Stimulated activated CD8-positive, alpha-beta memory T cell treated with anti-CD3 and anti-CD28 coated beads, Interleukin-12 subunit alpha, Interleukin-12 subunit beta, amount 100 ng/mL, for 1 hour (primary cell): ENCODE measurements at places on chromosomes 3 and 15.
A peak's percentile ranks its signal among the peaks of the same experiment; 100 is the strongest.

- DNase-seq = no peak
These were observed 225.9 kb upstream of the C2CD4B start for GRCh38 chr15:62390791-62391640.

DNA sequence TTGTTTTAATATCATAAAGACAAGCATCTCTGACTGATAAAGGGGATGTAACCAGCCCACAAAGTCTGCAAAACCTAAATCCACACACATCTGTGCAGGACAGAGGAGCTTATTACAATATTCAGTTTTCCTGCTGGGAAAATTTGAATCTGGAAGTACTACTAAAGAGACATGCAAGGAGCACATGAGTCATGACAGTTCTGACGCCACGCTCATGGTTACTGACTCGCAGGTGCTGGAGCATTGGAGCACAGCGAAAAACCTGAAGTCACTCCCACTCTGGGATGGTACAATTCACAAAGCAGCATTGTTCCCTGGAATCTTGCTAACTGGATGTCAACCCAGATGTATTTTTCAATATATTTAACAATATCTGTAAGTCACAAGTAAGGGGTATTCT is 7.6 kb upstream of the ISL2 start:
- no peak for DNase-seq

DNA sequence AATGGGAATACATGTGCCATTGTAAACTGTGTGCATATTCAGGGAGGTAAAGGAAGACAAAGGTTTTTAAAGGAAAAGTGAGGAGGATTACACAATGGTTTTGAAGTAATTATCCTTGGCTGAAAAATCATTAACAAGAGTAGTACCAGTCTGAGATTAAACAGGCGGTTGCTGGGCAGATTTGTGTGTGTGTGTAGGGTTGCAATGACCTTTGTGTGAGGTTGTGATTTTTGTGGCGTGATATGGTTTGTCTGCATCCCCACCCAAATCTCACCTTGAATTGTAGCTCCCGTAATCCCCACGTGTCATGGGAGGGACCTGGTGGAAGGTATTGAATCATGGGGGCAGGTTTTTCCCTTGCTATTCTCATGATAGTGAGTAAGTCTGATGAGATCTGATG is 7.0 kb downstream of the DLEC1 start:
- DNase-seq = no peak

GRCh38 chr3:63673111-63673510 is 20.6 kb downstream of the SNTN start:
- DNase-seq = no peak

GRCh38 chr3:59698091-59698490 is 648.3 kb upstream of the CFAP20DC start:
- DNase-seq = no peak

- DNase-seq = peak; percentile 33
These were observed 9.6 kb upstream of the PSMD2 start for GRCh38 chr3:184289426-184289938.

GRCh38 chr15:90037961-90038631 is 37.0 kb downstream of the ZNF710 start:
- no peak for DNase-seq

GRCh38 chr3:5563537-5564277 is 376.2 kb downstream of the EDEM1 start:
- DNase-seq = no peak

- DNase-seq = no peak
These were observed 10.1 kb upstream of the WNT5A start for GRCh38 chr3:55497250-55497649.

DNA sequence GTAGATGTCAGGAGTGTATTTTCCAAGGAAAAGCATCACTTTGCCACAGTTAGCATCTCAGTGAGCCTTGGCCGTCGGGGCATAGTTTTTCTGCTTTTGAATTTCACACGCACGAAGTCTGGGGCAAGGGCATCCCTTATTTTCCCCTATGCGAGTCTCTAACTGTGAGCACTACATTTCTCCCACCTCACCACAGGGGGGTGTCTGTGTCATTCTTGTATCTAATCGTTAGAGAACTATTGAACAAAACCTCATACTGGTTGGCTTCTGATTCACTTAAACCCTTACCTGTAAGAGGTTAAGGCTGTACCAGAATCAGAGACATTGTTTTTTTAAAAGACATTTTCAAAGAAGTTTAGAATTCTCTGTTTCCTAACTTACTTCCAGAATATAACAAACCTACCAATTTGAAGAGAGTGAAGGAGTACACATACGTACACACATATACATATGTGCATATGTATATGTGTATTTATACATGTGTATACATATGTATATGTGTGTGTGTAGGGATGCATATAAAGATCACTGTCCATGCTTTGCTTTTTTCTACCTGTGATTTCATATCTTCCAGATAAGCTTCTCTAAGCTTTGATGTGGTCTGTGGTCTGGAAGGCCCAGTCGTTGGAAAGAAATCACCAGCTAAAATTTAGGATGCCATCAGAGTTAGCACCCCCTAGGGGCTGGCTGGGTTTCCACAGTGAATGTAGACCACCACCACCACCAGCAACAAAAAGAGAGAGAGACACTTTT is 49.4 kb downstream of the MYZAP start:
- no peak for DNase-seq

GRCh38 chr3:177516158-177517011 is 319.1 kb upstream of the TBL1XR1 start:
- DNase-seq = no peak

GRCh38 chr15:74847432-74847831 is 4.5 kb upstream of the ULK3 start:
- DNase-seq = no peak

GRCh38 chr3:171248426-171249111 is 211.6 kb downstream of the TNIK start:
- DNase-seq = no peak

- DNase-seq = no peak
These were observed 12.1 kb downstream of the TBC1D2B start for GRCh38 chr15:78065284-78065872.

DNA sequence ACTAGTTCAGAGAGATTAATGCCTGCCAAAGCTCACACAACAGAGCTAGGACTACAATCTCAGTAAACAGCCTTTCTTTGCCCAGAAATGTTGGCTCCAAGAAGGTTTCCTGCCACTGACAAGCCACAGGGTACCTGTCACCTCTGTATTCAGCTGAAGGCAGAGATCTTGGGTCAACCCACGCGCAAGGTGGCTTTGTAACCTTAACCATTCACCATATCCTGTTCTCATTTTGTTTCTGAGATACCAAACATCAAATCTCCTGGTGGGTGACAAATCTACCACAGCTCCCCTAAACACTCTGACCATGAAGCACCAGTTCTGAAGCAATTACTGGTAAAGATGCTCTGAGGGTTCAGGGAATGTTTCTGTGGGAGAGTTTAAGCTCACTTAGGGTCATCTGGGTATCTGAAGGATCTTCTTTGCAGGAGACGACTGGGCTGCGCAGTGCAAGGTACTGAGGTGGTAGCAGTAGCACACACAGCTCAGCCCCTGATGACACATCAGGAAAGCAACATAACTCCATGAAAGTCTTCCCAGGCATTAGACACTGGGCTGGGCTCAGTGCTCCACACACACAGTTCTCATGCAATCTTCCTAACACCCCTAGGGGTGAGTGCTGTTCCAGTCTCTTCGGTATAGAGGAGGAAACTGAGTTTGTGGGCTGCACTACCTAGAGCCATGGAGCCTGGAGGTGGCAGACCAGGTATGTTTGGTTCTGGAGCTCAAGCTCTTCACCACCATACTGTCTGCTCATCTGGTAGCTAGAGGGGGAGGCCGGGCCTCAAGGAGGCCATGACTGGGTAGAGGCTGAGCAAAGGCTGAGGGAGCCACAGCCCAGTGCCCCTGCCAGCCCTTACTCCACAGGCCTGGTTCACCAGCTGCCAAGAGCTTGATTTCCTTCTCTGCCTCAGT is 7.7 kb downstream of the CXCR6 start:
- DNase-seq = peak; percentile 26

DNA sequence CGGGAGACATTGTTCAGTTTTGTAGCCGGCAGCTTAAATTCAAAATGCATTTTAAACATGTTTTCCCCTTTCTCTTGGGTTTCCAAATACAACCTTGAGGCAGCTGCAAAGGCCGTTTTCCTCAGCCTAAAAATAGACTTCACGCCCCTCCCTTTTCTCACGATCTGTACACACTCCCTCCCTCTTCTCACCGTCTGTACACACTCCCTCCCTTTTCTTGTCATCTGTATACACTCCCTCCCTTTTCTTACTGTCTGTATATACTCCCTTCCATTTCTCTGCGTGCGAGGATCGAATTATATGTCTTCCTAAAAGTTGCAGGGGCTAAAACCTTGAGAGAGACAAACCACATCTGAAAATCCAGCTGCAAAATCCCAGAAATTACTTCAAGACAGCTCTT is 8.9 kb downstream of the MUC4 start:
- DNase-seq = no peak

- DNase-seq = no peak
These were observed 197.8 kb downstream of the TNIK start for GRCh38 chr3:171262431-171262830.

DNA sequence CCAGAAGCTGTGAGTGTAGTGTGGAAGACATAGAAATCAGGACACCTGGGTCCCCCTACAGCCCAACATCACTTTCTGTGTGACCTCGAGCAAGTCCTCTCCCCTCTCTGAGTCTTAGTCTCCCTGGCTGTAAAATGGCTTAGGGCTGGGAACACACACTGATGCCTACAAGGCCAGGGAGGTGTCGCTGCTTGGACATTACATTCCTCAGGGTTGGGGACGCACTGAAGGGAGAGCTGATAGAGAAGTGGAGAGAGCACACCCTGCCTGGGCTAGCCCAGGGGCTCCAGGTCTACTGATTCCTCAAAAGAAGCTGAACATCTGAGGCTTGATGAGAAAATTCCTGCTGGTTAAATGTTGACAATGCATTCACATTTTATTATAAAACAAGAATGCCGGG is 6.3 kb upstream of the ALAS1 start:
- no peak for DNase-seq

DNA sequence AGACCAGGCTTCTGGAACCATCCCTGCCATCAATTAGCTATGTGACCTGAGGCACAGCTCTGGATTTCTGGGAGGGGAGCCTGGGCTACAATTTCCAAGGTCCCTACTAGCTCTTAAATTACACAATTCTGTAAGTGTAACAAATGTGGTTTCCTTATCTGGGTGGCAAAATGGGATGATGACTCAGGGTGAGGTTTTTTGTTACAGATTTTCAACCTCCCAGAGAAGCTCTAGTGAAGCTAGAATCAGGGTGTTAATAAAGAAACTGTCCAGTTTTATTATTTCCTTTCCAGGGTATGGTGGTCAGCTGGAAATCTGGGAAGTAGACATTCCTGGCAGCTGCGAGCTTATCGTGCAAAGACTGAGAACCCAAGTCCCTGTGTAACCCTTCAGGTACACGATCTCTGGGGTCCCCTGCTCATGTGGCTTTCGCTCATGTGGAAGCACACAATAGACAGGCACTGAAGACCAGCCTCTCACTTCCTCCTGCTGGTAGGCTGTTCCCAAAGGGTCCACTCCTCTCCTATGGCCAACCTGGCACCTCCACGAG is 7.3 kb downstream of the RAB27A start:
- DNase-seq = no peak

GRCh38 chr3:20480786-20481365 is 294.9 kb upstream of the SGO1 start:
- DNase-seq = no peak

DNA sequence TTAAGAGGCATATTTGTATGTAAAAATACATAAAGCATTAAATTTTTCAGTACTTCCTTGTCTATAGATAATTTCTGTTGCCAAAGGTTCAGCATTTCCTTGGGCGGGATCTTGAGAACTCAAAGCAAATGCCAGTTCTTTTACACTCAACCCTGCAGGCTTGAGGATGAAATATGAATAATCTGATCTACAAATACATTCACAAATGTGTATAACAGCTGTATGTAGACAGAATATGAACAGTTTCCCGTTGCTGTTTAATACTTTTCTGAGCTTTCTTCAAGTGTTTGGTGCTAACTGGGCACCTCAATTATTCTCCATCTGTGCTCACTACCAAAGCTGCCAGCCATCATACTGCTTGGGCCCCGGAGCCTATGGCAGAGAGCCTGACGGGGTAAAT is 661.3 kb downstream of the NLGN1 start:
- no peak for DNase-seq

GRCh38 chr15:42621996-42622925 is 46.9 kb downstream of the STARD9 start:
- no peak for DNase-seq

- no peak for DNase-seq
These were observed 20.1 kb downstream of the TIPARP start for GRCh38 chr3:156694536-156694935.

DNA sequence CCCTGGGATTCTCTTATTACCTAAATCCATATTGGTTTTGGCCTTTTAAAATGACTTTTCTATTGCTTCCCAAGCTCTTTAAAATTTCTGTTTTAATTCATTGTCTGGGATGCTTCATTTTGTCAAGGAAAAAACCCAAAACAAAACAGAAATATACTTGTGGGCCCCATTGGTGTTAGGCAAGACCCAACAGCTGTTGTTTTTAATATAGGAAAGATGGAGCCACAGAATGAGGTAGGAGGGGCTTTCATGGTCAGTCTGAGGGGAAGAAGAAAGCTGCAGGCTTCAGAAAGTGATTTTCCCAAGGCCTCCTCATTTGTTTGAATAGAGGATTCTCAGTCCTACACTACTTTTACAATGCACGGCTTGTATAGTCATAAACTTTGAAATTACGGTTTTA is 180.5 kb downstream of the MCTP2 start:
- no peak for DNase-seq

- no peak for DNase-seq
These were observed 350.7 kb upstream of the AZI2 start for GRCh38 chr3:28699283-28699682.

- DNase-seq = no peak
These were observed 3.7 kb upstream of the CCR2 start for GRCh38 chr3:46350262-46350565.

GRCh38 chr3:118799303-118799702 is 235.3 kb downstream of the IGSF11 start:
- no peak for DNase-seq

GRCh38 chr3:8371960-8372463 is 129.6 kb upstream of the LMCD1 start:
- DNase-seq = no peak

DNA sequence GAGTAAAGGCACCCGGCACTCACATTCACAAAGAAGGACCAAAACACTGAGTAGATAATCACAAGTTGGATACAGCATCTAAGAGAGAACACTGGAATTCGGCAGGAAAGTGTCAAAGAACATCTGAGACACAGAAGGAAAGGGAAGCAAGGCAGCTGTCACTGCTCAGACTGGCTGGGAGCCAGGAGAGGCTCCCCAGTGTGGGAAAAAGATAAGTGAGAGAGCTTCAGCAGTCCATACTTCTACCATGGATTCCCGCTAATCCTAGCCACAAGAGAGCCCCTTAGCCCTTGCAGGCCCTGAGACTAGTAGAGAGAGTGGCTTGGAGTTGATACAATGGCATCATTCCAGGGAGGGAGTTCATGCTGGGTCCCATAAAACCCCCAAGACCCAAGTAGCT is 36.7 kb upstream of the CP start:
- DNase-seq = no peak

- no peak for DNase-seq
These were observed 109.0 kb upstream of the UNC13C start for GRCh38 chr15:53869044-53869805.

GRCh38 chr3:53180305-53181023 is 19.5 kb downstream of the PRKCD start:
- DNase-seq = no peak
